Right lobe of liver (tissue), 6 donors: ENCODE measurements at places on chromosomes 3 and 15. TPM values are rescaled to one million over a fixed set of nuclear protein-coding genes. Genes with fewer than 3 reads are reported as not detected.

DNA sequence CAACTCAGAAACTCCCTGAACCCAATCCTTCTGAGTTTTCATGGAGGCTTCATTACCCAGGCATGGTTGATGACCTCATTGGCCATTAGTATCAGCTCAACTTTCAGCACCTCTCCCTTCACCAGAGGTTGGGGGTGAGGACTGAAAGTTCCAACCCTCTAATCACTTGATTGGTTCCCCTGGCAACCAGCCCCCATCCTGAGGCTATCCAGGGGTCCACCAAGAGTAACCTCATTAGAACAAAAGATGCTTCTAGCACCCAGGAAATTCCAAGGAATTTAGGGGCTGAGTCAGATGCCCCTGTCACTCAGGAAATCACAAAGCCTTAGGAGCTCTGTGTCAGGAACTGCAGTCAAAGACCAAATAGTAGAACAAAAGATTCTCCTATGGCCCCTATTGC lies 43.8 kb downstream of the ADAMTSL3 start:
- DNase-seq, result no peak

The NRROS gene
- 4.0 TPM for total RNA-seq

- peak; percentile 50 for DNase-seq
Measured at GRCh38 chr3:189304465-189305351, 132.9 kb downstream of the TPRG1 start.

- DNase-seq, result no peak
Measured at GRCh38 chr15:89167267-89168176, 53.9 kb downstream of the RLBP1 start.

- no peak for DNase-seq
Measured at GRCh38 chr15:91223863-91224262, 123.8 kb downstream of the SV2B start.

- DNase-seq, result no peak
Measured at GRCh38 chr3:15452961-15453360, 25.6 kb downstream of the EAF1 start.
